ENCODE measurements at places on chromosomes 2 and 18. TPM values are rescaled to one million over a fixed set of nuclear protein-coding genes. Genes with fewer than 3 reads are reported as not detected.

LRP2 gene
- total RNA-seq, result not detected

SEPTIN10 gene
- 27.1 TPM for total RNA-seq

COL3A1 gene
- 61.3 TPM for total RNA-seq

GAREM1 gene
- 38.1 TPM for total RNA-seq

AP1S3 gene
- total RNA-seq, result 2.1 TPM

PLEK gene
- total RNA-seq, result 3.0 TPM

MREG gene
- total RNA-seq, result 1.7 TPM

PLCD4 gene
- 0.34 TPM for total RNA-seq

SLC14A1 gene
- 0.95 TPM for total RNA-seq

DES gene
- total RNA-seq, result 2.4 TPM

- no peaks in the 10 kb centered on the region for H3K36me3 ChIP-seq
- H3K4me1 ChIP-seq, result peaks cover 16% of the 10 kb centered on the region
- no peak for DNase-seq
- H3K27ac ChIP-seq, result no peak overlapping the region
- no peaks in the 10 kb centered on the region for H3K27me3 ChIP-seq
These were observed 2.8 kb upstream of the SCRN3 start for GRCh38 chr2:174392706-174393105.

GRCh38 chr2:170165129-170165528 lies 12.8 kb upstream of the MYO3B start:
- DNase-seq, result no peak
- no peaks in the 10 kb centered on the region for H3K27me3 ChIP-seq
- H3K27ac ChIP-seq, result no peak overlapping the region
- H3K4me3 ChIP-seq, result no peak overlapping the region
- no peaks in the 10 kb centered on the region for H3K4me1 ChIP-seq

DNA sequence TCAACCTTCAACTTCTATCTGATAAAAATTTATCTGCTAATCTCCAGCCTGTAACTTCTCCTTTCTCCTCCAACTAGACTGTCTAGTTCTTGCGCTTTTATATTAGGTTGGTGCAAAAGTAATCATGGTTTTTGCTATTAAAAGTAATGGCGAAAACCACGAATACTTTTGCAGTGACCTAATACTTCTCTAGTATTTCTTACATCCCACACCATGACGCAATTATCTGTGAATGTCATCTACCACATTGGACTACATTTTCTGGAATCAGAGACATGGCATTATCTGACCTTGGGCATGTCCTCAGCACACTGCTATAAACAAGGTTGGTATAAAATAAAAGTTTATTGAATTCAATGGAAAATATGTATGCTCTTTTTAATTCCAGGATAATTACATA lies 370.2 kb upstream of the LYPD1 start:
- DNase-seq, result no peak
- no peaks in the 10 kb centered on the region for H3K27me3 ChIP-seq
- H3K4me3 ChIP-seq, result no peak overlapping the region

DNA sequence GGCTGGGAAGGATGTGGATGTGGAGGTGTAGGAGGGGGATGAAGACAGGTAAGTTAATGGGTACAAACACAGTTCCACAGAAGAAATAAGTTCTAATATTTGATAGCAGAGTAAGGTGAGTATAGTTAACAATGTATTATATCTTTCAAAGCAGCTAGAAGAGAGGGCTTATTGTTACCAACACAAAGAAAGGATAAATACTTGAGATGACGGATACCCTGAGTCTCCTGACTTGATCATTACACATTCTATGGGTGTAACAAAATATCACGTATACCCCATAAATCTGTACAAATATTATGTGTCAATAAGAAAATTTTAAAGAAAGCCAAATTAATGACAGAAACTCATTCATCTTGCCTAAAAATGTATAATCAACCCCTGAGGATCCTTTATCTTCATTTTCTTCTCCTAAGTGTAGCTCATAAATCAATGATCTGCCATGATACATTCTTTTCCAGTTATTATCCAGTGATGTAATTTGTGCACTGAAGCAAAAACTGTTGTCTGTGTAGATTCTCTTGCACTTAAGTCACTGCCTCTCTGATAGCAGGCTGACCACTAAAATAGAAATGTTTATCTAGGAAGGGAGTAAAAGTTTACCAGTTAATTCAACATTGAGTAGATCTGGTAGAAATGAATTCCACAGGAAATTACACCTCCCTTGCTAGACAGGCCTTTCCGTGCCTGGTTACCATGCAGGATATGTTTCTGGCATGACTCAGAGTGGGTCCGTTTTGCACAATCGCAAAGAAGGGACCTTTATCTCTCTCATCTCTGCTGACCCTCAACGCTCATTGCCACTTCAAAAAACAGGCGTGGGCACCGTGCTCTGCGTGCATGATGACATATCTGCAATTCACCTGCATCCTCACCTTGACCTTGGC lies 249.7 kb upstream of the NCKAP5 start:
- H3K27ac ChIP-seq, result no peak overlapping the region
- H3K27me3 ChIP-seq, result no peaks in the 10 kb centered on the region
- H3K36me3 ChIP-seq, result no peaks in the 10 kb centered on the region
- H3K4me3 ChIP-seq, result no peak overlapping the region

- H3K36me3 ChIP-seq, result no peaks in the 10 kb centered on the region
- no peak overlapping the region for H3K4me3 ChIP-seq
- H3K4me1 ChIP-seq, result peaks cover 2% of the 10 kb centered on the region
- no peak for DNase-seq
These were observed 106.7 kb upstream of the NABP1 start for GRCh38 chr2:191571163-191571769.

GRCh38 chr2:37357069-37357468 lies 12.6 kb downstream of the QPCT start:
- H3K4me1 ChIP-seq, result no peaks in the 10 kb centered on the region
- no peak overlapping the region for H3K4me3 ChIP-seq
- H3K27ac ChIP-seq, result no peak overlapping the region
- no peaks in the 10 kb centered on the region for H3K36me3 ChIP-seq
- no peak for DNase-seq
- no peaks in the 10 kb centered on the region for H3K27me3 ChIP-seq

DNA sequence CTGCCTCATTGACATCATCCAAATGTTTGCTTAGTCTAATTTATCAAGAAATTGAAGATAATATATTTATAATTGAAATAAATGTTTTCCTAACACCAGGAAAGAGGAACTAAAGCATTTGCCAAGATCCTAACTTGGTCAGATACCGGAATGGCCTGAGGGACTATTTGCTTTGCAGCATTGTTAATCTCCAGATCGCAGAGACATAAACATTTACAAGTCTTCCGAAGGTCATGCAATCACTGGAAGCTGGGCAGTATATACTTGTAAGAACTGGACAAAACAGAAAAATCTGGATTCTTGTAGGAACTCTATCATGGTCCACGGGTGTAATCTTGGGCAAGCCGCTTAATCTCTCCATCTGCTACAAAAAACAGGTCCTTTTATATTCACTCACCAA lies 42.2 kb downstream of the CYBRD1 start:
- H3K27ac ChIP-seq, result no peak overlapping the region
- H3K36me3 ChIP-seq, result no peaks in the 10 kb centered on the region
- no peaks in the 10 kb centered on the region for H3K27me3 ChIP-seq
- no peak overlapping the region for H3K4me3 ChIP-seq

- H3K36me3 ChIP-seq, result no peaks in the 10 kb centered on the region
- no peak for DNase-seq
- no peak overlapping the region for H3K4me3 ChIP-seq
- no peaks in the 10 kb centered on the region for H3K4me1 ChIP-seq
- H3K27me3 ChIP-seq, result no peaks in the 10 kb centered on the region
- H3K27ac ChIP-seq, result no peak overlapping the region
These were observed 307.3 kb upstream of the FBXO11 start for GRCh38 chr2:48213646-48214045.

GRCh38 chr2:190408538-190409271 lies 550 bp downstream of the MFSD6 start:
- H3K4me3 ChIP-seq, result peak overlapping the region; percentile 83
- H3K4me1 ChIP-seq, result no peaks in the 10 kb centered on the region
- peak; percentile 62 for DNase-seq
- no peaks in the 10 kb centered on the region for H3K27me3 ChIP-seq

DNA sequence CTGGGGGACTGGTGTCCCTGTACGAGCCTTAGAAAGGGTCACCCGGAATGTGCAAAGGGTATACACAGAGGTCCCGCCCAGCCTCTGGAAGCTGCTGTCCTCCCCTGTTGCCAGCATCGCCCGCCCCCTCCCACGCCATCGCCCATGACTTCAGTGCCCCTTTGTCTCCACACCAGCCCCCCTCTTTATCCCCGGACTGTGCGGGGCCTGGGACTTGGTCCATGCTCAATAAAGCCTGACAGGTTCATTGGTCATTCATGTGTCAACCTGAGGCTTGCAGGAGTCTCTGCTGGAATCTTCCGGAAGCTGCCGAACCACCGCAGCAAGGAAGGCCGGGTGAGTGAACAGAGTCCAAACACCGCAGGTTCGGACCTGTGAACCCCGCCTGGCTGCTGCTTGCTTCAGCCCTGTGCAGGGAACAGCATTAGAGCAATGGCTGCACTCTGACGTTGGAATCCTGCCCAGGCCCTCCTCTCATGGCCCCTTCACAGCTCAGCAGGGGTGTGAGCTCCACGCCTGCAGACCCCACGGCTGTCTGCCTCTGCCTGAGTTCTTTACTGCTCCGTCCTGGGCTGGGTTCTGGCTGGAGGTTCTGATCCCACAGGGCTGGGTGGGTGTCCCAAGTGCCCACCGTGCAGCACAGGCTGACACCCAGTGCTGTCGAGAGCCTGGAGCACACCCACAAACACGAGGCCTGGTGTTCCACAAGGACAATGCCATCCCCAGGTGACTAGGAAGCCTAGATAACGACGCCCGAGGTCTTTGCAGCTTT lies 96.5 kb downstream of the SEPTIN10 start:
- H3K36me3 ChIP-seq, result no peaks in the 10 kb centered on the region
- no peak overlapping the region for H3K27ac ChIP-seq
- no peaks in the 10 kb centered on the region for H3K27me3 ChIP-seq
- no peaks in the 10 kb centered on the region for H3K4me1 ChIP-seq

DNA sequence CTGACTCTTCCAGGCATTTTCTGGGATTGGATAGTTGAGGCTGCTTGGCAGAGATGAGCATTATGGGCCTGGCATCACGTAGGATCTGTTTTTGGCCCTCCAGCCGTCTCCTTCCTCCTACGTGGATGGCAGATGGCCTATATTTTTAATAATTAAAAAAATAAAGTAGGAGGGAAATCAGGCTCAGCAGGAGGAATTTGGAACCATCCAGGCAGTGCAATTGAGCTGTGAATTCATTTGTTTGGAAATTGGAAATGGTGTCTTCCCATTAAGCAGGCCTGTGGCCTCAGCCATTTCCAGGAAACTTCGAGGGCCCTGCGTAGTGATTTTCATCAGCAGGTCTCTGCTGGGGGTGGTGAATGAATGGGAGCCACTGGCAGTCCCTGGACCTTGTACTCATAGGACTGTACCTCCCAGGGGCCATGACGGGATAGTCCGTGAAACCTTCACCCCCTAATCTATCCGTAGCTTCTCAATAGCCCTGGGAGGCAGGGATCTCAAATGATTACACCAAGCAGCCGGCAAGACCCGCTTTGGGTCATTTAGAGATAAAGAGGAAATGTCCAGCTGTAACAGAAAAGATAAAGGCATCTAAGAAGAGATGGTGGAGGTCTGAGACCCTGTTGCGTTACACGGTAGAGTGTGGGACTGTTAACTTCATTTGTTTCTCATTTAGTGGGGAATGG lies 73.1 kb upstream of the TNP1 start:
- H3K36me3 ChIP-seq, result no peaks in the 10 kb centered on the region
- no peak for DNase-seq
- H3K27me3 ChIP-seq, result no peaks in the 10 kb centered on the region
- H3K4me1 ChIP-seq, result no peaks in the 10 kb centered on the region
- no peak overlapping the region for H3K4me3 ChIP-seq

GRCh38 chr18:77114415-77115191 lies 18.0 kb downstream of the MBP start:
- peak overlapping the region; percentile 96 for H3K27ac ChIP-seq
- H3K4me1 ChIP-seq, result peaks cover 22% of the 10 kb centered on the region
- no peaks in the 10 kb centered on the region for H3K27me3 ChIP-seq
- H3K4me3 ChIP-seq, result no peak overlapping the region
- DNase-seq, result peak; percentile 89
- H3K36me3 ChIP-seq, result no peaks in the 10 kb centered on the region

- H3K4me3 ChIP-seq, result no peak overlapping the region
- no peak for DNase-seq
- no peaks in the 10 kb centered on the region for H3K4me1 ChIP-seq
- H3K36me3 ChIP-seq, result no peaks in the 10 kb centered on the region
- H3K27me3 ChIP-seq, result peaks cover 5% of the 10 kb centered on the region
These were observed 5.8 kb downstream of the GAD1 start for GRCh38 chr2:170822290-170823087.

- no peaks in the 10 kb centered on the region for H3K4me1 ChIP-seq
- no peak overlapping the region for H3K27ac ChIP-seq
- no peaks in the 10 kb centered on the region for H3K36me3 ChIP-seq
- H3K27me3 ChIP-seq, result no peaks in the 10 kb centered on the region
- no peak for DNase-seq
These were observed 297.4 kb downstream of the CALCRL start for GRCh38 chr2:187150670-187151069.

DNA sequence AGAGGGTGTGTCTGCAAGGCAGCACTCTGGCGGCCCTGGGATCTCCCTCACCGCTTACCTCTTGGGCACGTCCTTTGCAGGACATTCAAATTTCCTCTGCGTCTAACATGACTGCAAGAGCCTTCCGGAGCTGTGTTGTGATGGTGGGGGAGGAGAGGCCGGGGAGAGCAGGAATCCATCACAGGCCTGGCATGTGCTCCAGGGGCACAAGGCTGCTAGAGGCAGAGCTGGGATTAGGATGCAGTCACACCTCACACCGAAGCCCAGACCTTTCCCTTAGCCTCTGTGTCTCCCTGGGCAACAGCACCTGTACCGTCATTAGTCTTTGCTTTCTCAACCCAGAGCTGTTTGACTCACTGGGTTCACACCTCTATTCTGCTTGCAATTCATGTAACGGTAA lies 111.3 kb downstream of the CMPK2 start:
- no peaks in the 10 kb centered on the region for H3K27me3 ChIP-seq
- no peaks in the 10 kb centered on the region for H3K36me3 ChIP-seq
- no peak overlapping the region for H3K27ac ChIP-seq
- no peaks in the 10 kb centered on the region for H3K4me1 ChIP-seq
- DNase-seq, result no peak

GRCh38 chr2:16785149-16785548 lies 119.5 kb upstream of the CYRIA start:
- no peak overlapping the region for H3K4me3 ChIP-seq
- H3K27me3 ChIP-seq, result no peaks in the 10 kb centered on the region
- H3K4me1 ChIP-seq, result no peaks in the 10 kb centered on the region
- no peak for DNase-seq
- no peaks in the 10 kb centered on the region for H3K36me3 ChIP-seq

DNA sequence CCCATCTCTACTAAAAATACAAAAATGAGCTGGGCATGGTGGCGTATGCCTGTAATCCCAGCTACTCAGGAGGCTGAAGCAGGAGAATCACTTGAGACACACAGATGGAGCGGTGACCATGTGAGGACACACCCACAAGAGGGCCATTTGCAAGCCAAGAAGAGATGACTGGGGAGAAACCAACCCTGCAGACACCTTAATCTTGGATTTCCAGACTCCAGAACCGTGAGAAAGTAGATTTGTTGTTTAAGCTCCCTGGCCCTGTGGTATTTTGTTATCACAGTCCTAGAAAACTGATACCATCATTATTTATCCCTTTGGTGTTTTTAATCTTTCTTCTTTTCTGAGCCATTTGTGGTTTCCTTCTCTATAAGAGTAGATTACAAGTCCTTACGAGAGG lies 88.6 kb upstream of the ID2 start:
- H3K4me3 ChIP-seq, result no peak overlapping the region
- H3K27ac ChIP-seq, result no peak overlapping the region
- no peaks in the 10 kb centered on the region for H3K36me3 ChIP-seq
- H3K4me1 ChIP-seq, result no peaks in the 10 kb centered on the region
- H3K27me3 ChIP-seq, result no peaks in the 10 kb centered on the region
